ENCODE measurements at places on chromosomes 13 and 19.

DNA sequence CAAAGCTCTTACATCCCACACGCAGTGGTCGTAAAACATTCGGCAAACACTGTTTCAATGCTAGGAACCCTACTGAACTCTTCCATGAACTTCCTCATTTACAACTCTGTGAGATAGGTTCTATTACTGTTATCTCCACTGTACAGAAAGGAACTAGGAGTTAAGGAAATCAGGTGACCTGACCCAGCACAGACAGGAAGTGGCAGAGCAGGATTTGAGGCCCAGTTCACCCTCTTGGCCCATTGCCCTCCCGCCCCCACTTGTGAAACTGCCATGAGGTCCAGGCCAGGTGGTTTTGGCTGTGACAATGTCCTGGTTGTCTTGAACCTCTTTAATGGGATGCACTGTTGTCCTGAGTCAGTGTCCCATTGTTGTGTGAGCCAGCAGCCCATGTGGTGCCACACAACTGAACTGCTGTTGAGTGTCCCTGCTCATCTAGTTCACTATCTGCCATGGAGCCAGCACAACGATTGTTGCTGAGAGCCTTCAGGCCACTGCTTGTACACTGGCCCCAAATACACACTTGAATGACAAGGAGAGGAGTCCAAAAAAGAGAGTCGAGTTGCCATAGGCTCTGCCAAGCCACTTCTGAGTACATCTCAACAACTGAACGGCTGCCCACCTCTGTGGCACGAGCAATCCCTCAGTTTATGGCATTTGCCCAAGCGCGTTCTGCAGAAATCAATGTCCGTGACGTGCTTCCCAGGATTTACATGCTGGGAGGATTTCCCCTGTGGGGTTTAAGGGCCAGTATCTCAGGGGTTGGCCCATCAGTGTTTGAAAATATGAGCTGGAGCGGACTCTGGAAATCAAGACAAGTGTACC lies 484.6 kb downstream of the TSHZ3 start:
- no peak for DNase-seq

DNA sequence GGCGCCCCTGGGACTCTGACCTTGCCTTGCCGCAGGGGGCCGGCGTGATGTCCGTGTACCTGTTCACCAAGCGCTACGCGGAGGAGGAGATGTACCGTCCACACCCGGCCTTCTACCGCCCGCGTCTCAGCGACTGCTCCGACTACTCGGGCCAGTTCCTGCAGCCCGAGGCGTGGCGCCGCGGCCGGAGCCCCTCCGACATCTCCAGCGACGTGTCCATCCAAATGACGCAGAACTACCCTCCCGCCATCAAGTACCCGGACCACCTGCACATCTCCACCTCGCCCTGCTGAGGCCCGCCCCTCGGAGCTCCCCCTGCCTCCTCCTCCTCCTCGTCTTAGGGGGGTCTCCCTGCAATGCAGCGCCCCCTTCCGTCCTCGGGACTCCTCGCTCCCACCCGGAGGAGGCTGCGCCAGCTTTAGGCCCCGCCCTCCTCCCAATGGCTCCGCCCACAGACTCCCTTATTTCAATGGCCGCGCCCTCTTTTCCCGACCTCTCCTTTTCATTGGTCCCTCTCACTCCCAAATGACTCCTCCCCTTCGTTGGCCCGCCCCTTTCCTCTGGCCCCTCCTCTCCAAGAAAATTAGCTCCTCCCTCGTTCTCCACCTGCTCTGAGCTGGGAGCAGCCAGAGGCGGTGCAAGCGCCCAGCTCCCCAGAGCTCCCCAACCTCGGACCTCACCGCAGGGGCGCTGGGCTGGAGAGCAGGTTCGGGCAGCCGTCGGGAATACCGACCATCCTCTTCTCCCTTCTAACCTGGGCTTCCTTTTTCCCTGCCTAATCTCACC lies 20.5 kb upstream of the CACNG8 start:
- DNase-seq: peak; percentile 53

- no peak for DNase-seq
Observed at GRCh38 chr13:98910501-98910951, 67.3 kb downstream of the DOCK9 start.

DNA sequence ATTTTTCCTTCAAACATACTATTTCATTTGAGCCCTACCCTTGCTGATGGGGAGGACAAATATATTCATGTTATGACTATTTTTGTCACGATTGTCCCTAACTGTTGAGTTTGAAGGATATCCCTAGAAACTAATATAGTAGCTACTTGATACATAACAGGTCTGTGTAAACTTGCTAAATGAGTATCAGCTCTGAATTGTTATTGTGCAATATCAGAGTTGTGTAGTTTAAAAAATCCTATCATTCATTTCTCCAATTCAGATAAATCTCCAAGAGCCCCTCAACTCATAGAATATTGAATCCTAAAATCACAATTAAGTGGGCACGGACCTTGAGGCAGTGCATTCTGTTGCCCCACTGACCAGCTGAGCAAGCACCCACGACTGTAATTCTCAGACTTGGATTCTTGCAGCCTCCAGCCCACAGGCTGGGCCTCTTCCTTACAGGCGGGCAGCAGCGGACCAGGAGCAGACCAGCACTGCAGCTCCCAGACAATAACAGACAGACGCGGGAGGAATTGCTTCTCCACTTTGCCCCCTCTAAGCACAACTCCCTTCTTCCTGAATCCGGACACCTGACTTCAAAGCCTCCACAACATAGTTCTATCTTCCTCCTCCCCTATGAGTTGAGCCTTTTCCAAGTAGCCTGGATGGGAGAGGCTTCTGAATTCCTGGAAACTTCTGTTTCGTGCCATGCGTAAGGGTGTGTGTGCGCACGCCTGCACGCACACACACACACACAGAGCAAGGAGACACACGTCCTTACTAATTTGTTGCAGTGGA lies 337.6 kb upstream of the ARGLU1 start:
- DNase-seq: no peak

DNA sequence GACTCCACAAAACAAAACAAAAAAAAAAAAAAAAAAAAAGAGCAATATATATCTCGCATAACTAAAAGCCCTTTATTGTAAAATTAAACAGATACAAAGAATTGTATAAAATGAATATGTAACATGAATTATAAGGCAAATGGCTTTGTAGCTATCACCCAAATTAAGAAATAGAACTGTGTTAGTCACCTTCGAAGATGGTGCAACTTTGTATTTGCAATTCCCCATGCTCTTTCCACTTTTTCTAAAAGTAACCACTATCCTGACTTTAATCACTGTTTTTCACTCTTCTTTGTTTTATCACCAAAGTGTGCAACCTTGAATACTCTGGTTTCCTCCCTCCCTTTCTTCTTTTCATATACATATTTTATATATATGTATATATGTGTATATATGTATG lies 57.1 kb upstream of the HTR2A start:
- DNase-seq: no peak

- no peak for DNase-seq
Observed at GRCh38 chr19:5451494-5451893, 3.7 kb upstream of the ZNRF4 start.

GRCh38 chr19:34711890-34712289 lies 22.2 kb upstream of the ZNF181 start:
- DNase-seq: no peak

- DNase-seq: no peak
Observed at GRCh38 chr19:13982773-13983172, 23.3 kb downstream of the RFX1 start.

GRCh38 chr19:15616183-15616582 lies 1.2 kb downstream of the CYP4F8 start:
- DNase-seq: no peak

GRCh38 chr13:66657165-66657881 lies 572.8 kb downstream of the PCDH9 start:
- DNase-seq: no peak

DNA sequence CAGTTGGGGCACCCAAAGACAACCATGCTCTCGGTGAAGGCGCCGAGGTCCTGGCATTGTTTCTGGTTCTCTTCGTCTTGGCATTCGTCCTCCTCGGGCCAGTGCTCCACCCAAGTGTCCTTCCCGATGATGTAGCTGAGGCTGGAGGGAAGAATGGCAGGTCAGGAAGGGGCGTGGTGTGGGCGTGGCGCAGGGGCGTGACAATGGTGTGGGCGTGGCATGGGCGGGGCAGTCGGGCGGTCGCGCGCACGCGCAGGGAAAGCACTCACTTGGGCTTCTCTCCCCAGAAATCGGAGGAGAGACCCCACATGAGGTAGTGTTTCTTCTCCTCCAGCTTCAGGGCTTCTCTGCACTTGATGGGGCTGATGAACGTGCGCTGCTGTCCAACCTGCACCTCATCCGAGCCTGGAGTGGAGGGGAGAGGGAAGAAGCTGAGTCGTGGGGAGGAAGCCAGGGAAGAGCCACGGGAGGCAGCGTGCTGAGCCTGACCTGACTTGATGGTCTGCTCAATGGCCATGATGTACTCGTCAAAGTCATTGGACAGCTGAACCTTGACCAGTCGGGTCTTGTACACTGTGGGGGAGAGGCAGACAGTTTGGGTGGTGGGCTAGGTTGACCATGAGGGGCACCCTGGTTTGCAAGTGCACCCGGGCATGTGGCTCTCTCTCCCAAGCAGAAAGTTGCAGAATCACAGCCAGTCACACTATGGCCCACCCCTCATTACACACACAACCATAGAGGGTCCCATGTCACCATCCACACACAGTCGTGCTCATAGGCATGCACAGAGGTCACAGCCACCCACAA lies 8.1 kb upstream of the TNFSF14 start:
- peak; percentile 90 for DNase-seq

DNA sequence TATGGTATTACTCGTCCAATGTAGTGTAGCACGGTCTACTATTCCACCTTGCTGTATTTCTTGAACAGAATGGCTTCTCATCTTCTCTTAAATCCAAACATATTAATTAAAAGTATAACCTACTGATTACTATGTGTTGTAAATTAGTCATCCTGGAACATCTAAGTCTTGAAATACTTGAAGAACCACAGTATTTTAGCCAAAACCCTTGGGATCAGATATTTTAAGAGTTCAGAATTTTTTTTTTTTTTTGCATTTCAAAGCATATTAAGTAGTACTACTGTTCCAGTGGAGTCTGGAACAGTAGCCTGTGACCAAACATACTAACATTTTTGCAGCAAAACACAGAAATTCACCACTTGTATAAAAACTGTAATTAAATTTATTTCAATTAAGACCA lies 30.1 kb downstream of the ZC3H13 start:
- DNase-seq: no peak

DNA sequence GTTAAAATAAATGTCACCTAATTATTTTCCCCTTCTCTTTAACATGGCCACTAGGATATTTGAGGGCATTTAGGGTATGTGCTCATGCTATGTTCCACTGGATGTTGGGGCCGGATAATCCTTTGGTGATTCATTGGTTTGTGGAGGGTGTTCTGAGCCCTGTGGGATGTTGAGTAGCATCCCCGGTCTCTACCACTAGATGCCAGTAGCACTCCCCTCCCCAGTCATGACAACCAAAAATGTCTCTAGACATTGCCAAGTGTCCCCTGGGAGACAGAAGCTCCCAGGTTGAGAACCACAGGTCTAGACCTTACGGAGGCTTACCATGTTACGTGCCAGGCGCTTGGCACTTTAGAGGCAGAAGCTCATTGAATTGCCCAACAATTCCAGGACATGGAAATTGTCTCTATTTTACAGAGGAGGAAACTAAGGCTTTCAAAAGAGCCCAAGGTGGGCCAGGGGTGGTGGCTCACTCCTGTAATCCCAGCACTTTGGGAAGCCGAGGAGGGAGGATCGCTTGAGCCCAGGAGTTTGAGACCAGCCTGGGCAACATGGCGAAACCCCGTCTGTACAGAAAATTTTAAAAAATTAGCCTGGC lies 14.1 kb downstream of the SHANK1 start:
- no peak for DNase-seq

DNA sequence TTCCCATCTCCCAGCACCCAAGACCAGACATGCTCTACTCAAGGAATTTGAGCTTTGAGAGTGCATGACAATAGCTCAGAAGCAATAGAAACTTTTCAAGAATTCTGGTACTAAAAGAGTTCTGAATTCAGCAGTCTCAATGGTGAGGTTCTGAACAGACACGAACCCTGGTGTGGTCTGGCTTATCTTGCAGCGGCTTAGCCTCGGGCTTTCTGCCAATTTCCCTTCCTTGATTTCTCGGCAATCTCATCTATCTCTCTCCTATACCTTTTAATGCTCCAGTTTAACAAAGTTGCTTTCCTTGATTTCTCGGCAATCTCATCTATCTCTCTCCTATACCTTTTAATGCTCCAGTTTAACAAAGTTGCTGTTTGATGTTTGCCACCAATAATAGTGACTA lies 174.6 kb downstream of the SPRY2 start:
- no peak for DNase-seq

- no peak for DNase-seq
Observed at GRCh38 chr13:96381681-96382080, 291.8 kb downstream of the HS6ST3 start.

DNA sequence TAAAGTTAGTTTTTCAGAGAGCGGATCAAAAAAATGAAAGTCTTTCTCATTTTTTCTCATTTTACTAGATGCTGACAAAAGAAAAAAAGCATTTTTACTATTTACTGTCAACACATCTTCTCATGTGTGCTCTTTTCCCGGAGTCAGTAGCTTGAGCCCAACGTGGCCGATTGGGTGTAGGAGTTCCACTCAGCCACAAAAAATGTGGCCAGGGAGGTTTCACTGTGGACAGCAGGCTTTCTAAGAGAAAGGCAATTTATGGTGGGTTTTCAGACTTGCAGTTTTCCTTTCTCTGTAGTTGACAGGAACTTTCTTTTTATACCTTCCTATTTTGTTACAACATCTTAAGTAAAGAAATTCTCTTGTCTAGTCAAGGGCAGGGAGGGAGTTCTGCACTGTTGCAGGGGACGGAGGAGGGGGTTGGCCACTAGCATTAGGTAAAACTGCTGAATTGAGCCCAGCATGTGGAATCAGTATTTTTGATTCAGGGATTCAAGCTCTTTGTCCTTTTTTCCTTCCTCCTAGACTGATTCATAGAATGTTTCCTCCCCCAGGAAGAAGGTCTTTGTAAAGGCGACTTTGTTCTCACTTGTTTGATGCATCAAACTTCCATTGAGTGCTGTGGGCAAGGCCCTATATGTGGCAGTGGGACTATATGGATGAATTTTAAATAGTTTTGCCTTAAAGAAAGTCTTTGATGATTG lies 123.1 kb downstream of the B3GLCT start:
- DNase-seq: no peak

GRCh38 chr13:113815151-113816058 lies 48.5 kb downstream of the GAS6 start:
- peak; percentile 62 for DNase-seq

- DNase-seq: no peak
Observed at GRCh38 chr13:28729541-28729940, 10.8 kb upstream of the SLC46A3 start.

GRCh38 chr19:18666784-18667183 lies 16.7 kb upstream of the CRTC1 start:
- DNase-seq: no peak

GRCh38 chr19:2428321-2428690 lies 920 bp upstream of the TIMM13 start:
- DNase-seq: peak; percentile 52

DNA sequence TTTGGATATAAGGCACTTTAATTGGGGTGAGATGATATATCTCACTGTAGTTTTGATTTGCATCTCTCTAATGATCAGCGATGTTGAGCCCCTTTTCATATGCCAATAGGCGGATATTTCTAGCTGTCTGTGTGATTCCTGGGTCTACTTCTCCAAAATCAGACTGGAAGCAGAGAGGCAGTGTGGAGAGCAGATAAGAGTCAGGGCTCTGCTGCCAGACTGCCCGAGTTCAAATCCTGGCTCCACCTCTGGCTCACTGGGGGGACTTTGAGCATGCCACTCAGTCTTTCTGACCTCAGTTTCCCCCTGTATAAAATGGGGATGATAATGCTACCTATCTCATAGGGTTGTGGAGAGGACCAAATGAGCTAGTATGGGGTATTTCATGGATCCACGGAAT lies 24.0 kb upstream of the ACP7 start:
- no peak for DNase-seq
